ENCODE measurements at places on chromosomes 16 and 17. TPM values are rescaled to one million over a fixed set of nuclear protein-coding genes. Genes with fewer than 3 reads are reported as not detected.

DNA sequence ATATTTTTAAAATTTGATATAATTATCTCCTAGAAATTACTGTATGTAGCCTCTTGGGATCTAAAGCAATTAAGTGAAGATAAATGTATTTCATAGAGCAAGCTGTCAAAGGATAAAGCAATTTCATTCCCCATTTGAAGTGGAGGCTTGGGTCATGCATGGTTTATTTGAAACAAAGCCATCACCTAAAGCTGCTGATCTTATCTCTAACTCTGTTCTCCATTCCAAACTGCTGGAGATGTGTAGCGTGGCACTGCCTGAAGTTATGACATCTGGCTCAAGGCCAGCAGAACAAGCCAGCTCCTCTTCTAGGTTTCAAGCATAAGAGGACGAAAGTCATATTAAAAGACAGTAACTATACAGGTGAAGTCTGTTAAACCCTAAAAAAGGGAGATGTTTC is 83.9 kb downstream of the HIC1 start:
- DNase-seq: no peak

DNA sequence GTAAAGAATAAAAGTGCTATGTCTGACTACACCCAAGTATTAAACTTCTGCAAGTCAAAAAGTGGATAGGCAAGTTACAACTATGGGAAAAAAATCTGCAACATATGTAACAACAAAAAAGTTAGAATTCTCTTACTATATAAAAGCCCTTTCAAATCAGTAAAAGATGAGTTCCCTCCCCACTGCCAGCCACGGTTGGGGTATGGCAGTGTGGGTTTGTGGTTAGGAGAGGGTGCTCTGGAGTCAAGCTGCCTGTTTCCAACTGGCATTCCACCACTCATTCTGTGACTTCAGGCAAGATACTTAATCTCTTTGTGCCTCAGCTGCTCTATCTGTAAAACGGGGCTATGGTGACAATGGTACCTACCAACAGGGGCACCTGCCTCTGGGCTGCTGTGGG is 26.6 kb upstream of the MFSD6L start:
- DNase-seq: no peak

GRCh38 chr17:76065775-76066174 is 6.5 kb downstream of the SRP68 start:
- DNase-seq: no peak

The C17orf78 gene
- total RNA-seq: not detected

GRCh38 chr17:68840073-68840472 is 115.1 kb downstream of the ABCA8 start:
- DNase-seq: no peak

DNA sequence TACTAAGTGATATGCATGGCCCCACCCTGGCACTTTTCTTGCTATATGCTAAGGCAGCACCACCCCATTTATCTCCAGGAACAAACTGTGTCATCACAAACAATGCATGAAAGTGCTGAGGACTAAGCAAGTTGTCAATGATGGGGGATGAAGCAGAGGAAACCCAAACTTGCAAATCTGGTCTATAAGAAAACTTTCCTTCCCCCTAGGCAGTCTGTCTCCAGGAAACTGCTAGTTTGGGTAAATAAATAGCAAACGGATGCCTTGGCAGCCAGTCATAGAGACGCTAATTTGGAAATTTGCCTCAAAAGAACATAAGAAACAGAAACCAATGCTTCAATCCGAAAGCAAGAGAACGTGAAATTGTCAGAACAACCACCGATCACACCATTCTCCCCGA is 5.6 kb upstream of the HSBP1 start:
- no peak for DNase-seq

The SHISA6 gene
- total RNA-seq: not detected

- DNase-seq: no peak
Observed at GRCh38 chr17:180381-181244, 837 bp downstream of the DOC2B start.

DNA sequence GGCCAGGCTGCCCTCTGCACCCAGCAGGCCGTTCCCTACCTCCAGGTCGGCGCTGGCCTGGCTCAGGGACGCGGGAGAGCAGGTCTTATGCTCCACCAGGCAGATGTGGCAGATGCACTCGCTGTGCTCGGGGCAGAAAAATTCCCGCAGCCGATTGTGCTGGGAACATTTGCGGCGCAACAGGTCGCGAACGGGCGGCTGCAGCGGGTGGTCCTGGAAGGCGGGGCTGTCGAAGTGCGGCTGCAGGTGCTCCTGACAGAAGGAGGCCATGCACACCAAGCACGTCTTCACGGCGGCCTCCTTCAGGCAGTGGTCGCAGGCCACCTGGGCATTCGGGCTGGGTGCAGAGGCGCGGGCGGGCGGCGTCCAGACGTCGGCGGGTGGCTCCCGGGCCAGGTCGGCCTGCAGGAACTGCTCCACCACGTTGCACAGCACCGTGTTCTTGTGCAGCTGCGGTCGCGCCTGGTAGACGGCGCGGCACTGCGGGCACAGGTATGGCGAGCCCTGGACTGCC is 439 bp downstream of the TRIM25 start:
- no peak for DNase-seq

- no peak for DNase-seq
Observed at GRCh38 chr17:17846645-17847044, 9.9 kb upstream of the SREBF1 start.

DNA sequence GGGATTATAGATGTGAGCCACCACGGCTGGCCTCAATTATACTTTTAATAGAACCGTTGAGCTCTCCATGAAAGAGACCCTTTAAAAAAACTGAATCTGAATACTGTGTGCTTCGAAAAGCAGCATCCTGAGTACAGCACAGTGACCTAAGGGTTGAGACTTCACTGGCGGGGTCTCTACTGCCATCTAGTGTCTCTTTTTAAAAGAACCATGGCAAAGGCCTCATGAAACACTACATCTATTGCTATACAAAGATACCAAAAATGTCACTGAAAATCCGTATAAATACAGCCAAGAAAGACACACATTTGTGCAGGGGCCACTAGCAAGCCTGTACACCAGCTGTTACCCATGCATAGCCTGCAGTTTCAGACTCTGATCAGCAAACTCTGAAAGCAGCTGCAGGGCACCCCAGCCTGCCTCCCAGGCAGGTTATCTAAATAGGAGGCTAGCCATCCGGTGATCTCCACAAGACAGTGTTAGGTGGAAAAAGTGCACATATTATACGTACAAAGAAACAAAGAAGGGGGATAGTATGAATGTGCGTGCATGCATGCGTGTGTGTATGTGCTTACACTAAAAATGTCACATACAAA is 35.3 kb downstream of the NPLOC4 start:
- no peak for DNase-seq

- DNase-seq: no peak
Observed at GRCh38 chr17:45753645-45754225, 30.4 kb upstream of the CRHR1 start.

The SULT1A1 gene
- 8.6 TPM for total RNA-seq
